ENCODE measurements at places on chromosomes 4 and X.
A peak's percentile ranks its signal among the peaks of the same experiment; 100 is the strongest.

- no peak for DNase-seq
Observed at GRCh38 chr4:183399616-183400015, 44.8 kb upstream of the CDKN2AIP start.

- DNase-seq, result no peak
Observed at GRCh38 chr4:122027203-122027602, 75.3 kb upstream of the TRPC3 start.

- DNase-seq, result no peak
Observed at GRCh38 chrX:38214044-38214443, 6.6 kb downstream of the SRPX start.

DNA sequence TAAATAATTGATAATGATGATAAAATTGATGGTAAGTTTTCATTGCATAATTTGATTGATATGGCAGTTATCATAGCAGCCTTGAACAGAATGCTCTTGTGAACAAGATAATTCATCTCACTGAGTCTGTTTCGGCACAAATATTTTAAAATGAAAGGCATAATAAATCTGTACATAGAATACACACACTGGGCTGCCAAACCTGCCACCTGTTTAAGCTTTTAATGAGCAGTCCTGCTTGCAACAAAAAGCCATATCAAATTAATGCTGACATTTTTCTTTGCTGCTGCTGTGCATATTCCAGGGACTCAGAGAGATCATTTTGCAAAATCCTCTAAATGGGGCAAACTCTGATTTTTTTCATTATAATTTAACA, 201.1 kb downstream of the ARHGAP24 start:
- DNase-seq, result no peak

DNA sequence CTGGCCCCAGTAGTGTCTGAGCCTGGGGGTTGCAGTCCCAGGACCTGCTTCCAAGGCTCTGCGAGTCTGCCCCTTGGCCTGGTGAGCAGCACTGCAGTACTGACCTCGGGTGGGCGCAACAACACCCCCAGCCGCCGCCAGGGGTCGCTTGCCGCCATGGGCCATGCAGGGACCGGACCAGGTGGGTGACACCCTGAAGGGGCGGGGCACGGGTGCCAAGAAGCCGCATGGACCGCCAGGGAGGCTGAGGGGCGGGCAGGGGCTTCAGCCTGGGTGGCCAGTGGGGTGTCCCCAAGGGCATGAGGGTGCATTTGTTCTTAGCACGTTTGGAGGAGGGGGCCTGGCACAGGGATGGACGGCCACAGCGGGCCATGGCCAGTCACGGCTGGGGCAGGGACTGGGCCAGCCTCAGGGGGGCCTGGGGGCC, 25.0 kb downstream of the TACC3 start:
- DNase-seq, result peak; percentile 93

- no peak for DNase-seq
Observed at GRCh38 chr4:103303011-103303410, 104.9 kb upstream of the CENPE start.

DNA sequence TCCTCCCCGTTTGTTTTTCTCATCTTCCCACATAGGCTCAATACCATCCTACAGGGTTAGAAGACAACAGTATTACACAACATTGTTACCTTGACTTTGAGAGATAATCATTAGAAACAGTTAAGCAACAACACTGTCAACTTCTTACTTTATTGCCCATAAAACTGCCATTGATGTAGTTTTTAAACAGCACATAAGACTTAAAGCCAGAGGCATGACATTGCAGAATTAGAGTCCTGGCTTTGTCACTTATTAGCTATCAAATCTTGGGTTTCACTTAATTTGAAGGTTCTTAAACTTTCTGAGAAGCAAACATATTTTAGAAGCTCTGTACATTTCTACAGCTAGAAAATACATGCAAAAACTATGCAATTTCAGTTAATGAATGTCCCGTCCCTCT, 41.8 kb downstream of the EIF4E start:
- DNase-seq, result no peak

- no peak for DNase-seq
Observed at GRCh38 chr4:7044137-7044930, 1.2 kb downstream of the TADA2B start.

DNA sequence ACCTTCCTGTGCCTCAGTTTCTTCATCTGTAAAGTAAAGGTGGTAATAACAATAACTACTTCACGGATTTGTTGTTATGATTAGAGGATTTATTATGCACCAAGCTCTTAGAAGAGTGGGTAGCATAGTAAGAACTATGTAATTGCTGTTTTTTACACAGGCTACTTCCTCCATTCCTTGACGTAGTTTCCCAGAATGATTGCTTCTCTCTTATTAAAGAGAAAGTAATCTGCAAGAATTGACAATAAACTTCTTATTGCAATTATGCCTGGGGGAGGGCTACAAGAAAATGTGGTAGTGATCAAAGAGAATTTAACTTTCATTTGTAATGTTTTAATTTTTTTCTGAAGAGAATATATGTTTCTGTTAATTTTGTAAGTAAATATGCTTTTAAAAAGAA, 238.7 kb downstream of the GASK1B start:
- DNase-seq, result no peak

DNA sequence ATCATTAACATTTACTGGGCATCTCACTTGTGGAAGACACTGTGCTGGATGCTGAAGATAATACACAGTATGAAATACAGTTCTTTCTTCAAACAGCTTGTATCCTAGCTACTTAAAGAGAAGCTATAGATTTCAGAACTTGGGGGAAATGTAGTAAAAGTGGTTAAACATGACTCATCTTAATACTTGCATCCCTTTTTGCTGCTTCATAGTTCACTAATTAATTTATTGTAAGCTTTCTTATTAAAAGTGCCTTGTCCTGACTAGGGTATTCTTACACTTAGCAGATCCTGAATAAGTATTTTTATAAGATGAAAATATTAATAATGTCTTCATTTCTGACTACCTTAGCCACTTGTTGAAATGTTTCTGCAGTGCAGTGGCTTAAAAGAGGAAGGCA, 132.8 kb upstream of the STIM2 start:
- DNase-seq, result no peak

DNA sequence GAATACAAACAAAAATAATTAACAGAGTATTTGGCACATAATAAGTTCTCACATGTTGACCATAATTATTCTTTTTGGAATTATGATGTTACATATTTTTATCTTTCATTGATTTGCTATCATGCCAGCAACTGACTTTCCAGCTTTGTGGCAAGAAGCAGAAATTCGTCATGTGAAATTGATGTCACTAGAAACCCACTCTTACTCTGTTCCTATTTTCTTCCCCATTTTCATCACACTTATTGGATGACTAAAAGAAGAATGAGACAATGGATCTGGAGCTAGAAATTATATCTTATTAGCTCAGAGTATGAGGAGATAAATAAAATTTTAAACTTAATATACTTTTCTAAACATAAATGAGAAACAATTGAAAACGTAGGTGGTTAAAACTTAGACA, 31.9 kb downstream of the EGF start:
- no peak for DNase-seq

DNA sequence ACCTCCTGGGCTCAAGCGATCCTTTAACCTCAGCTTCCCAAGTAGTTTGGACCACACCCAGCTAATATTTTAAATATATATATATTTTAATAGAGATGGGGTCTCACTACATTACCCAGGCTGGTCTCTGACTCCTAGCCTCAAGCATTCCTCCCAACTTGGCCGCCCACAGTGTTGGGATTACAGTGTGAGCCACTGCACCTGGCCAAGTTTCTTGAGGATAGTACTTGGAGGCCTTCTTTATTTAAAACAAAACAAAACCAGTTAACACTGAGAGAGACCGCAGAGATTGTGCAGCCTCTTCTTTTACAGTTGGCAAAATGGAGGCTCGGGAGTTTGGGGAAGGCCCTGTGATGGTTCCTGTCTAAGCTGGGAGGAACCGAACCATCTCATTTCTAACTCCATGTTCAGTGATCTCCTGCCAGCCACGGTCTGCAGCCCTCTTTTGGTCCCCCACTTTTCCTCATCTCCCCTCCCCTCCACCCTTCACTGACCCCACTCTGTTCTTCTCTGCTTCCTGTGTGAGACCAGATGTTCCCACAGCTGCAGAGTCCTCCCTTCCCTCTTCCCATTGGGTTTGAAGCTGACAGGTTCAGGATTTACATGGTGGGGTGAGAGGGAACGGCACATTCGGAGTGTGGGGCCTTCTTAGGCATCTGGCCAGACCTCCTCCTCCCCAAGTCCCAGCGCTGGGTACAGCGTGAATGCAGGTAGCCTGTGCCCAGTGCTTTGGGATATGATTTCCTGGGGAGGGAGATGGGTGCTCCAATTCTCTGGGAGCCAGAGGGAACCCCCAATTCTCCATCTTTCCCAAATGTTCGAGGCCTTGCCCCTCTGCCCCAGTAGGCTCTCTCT, 1.4 kb upstream of the SORCS2 start:
- DNase-seq, result peak; percentile 76

GRCh38 chr4:24395937-24396336, 188.4 kb downstream of the DHX15 start:
- DNase-seq, result no peak
